ENCODE measurements at places on chromosomes 7 and 10.

GRCh38 chr10:75612904-75613684 is 181.7 kb downstream of the LRMDA start:
- no peak for DNase-seq

DNA sequence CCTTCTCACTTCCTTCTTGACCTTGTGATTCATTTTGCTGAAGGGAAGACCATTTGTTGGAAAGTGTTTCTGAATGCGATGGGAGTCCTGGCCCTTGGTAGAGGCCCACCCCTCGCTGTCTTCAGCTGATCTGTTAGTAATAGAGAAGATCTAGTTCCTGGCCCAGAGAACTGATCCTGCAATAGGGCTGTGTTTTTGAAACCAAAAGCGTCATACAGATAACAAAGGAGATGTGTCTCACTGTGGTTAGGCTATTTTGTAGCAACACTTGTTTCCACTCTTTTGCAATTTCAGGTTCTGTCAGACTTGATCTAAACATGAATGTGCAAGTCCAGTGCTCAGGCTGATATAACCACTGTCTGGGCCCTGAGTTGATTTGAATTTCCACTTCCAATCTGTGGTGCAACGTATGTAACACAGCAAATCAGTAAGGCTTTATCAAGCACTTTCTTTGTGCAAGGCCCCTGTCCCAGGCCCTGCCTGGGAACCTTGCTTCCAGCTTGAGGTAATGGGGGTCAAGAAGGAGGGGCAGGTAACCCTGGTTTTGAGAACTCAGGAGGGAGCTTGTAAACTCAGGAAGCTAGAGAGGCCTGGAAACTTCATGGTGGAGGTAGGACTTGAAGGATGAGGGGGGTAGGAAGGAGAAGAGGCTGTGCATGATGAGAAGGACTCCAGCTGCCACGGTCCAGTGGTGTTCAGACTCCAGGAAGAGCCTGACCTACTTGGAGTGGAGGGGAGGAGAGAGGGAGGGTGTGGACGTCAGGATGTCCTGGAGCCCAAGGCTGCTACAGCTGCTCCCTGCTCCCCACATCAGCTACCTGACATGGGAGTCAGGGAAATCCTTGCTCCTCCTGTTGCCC is 42.2 kb upstream of the SRGN start:
- peak; percentile 82 for DNase-seq

- no peak for DNase-seq
These were observed 36.6 kb upstream of the SPOCK2 start for GRCh38 chr10:72124989-72125388.

DNA sequence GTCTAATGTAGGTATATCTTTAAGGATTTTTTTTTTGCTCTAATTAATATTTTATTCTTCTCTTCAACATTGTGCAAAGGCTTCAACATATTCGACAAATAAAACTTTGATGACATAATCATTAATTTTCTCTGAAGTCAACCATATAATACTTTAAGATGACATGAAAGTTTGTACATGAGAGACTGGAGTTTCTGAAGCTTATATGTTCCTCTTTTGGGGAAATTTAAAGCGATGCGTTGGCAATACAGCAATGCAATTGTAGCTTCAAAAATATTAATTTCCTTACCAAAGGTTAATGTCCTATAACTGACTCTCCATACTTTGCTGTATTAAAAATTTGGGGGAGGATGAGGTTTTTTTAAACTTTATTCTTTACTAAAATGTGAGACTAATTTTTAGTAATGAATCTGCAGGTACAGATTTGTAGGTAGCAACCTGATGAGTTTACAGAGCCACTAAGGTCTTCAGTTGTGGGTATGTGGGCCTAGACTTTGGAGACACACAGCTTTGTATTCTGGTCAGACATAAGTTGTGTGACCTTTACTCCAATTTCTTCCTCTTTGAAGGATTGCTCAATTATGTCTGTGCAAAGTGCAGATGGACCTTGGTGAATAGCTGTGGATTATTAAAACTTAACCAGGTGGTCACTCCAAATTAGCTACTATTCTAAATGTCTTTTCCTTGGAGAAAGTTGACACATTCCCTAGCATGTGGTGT is 18.0 kb upstream of the LIPA start:
- no peak for DNase-seq

- DNase-seq, result peak; percentile 43
These were observed 34.9 kb downstream of the PRF1 start for GRCh38 chr10:70567603-70568002.

- DNase-seq, result no peak
These were observed 52.9 kb downstream of the AUTS2 start for GRCh38 chr7:69651101-69651590.

DNA sequence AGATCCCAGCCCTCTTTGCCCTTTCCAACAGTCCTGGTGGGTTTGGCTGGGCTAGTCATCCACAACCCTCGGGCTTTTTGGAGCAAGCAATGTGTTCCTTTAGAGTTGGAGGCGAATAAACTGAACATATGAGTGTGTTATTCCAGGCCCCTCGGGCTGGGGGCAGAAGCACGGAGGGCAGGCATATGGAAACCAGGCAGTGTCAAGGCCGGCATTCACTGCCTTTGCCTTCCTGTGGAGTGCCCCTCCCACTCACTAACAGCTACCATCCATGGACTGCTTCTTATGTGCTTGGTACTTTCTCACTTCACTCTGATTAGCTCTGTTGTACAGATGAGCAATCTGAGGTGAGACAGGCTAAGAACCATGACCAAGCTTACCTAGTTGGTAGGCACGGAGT is 53.9 kb upstream of the EFCAB10 start:
- DNase-seq, result no peak

GRCh38 chr7:26784118-26784517 is 80.3 kb downstream of the SKAP2 start:
- DNase-seq, result no peak

- DNase-seq, result no peak
These were observed 38.9 kb downstream of the ANKMY2 start for GRCh38 chr7:16606704-16607103.

DNA sequence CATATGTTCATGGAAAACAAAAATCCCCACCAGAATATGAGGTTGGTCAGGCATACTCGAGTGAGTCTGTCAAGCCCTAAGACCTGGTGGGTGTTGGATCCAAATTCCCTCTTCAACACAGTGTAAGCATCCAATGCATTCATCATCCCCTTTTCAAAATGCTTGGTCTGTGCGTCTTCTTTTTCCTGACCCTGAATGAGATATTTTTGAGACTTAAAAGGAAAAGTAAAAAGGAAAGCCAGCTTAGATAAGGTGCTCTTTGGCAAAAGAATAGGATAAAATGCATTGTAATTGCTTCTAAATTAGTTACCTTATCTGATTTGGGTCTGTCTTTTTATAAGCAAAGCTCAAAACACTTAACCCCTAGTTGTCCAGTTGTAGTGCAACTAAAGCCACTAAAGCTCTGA is 331.5 kb downstream of the PTEN start:
- DNase-seq, result no peak

DNA sequence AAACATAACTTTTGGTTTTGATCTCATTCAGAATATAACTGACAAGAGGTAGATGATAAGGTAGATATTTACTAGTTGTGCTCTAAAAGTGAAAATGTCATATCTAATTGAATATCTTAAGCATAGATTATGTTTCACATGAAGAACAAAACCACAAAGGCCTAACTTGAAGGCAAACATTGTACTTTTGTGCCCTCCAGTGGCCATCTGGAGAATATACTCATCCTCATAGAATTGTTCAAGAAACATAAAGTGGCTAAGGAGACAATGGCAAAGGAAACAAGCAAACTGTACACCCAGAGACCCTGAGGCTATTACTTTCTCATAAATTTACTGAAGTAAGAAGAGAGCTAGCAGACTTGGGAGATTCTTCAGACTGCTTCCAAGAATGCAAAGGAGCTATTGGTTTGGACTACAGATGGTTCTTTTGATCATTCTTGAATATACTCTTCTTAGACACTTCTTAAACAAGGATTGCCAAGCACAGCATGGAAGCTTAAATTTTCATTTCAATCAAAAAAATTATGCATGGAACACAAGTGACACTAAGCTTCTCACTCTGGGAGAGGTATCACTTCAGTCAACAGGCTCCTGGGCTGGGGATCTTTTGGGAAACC is 98.2 kb upstream of the DKK1 start:
- DNase-seq, result no peak

- DNase-seq, result no peak
These were observed 23.8 kb upstream of the LARP4B start for GRCh38 chr10:955127-955819.

GRCh38 chr10:94571528-94571927 is 25.9 kb downstream of the HELLS start:
- DNase-seq, result no peak

GRCh38 chr7:50317221-50317678 is 12.7 kb downstream of the IKZF1 start:
- no peak for DNase-seq

- DNase-seq, result no peak
These were observed 270.0 kb downstream of the USP6NL start for GRCh38 chr10:11341283-11341960.

GRCh38 chr7:2441430-2442058 is 34.7 kb downstream of the GRIFIN start:
- no peak for DNase-seq

- DNase-seq, result no peak
These were observed 106.2 kb upstream of the DLX6 start for GRCh38 chr7:96899108-96899507.

DNA sequence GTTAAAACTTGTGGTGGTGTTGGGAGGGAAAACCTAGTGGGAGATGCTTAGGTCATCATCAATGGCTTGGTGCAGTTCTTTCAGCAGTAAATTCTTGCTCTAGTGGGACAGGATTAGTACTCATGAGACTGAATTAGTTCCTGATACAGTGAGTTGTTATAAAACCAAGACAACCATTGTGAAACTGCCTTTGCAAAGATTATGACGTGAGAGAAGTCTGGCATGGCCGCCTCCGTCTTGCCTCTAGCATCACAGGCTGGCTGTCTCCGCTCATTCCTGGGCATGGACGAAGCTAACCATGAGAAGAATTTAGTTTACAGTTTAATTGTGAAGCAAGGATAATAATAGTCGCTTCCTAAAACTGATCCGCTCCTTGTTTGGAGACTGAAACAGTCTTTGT is 186.4 kb downstream of the KIF20B start:
- no peak for DNase-seq

- DNase-seq, result no peak
These were observed 136.5 kb downstream of the PKD1L1 start for GRCh38 chr7:47811632-47812380.

DNA sequence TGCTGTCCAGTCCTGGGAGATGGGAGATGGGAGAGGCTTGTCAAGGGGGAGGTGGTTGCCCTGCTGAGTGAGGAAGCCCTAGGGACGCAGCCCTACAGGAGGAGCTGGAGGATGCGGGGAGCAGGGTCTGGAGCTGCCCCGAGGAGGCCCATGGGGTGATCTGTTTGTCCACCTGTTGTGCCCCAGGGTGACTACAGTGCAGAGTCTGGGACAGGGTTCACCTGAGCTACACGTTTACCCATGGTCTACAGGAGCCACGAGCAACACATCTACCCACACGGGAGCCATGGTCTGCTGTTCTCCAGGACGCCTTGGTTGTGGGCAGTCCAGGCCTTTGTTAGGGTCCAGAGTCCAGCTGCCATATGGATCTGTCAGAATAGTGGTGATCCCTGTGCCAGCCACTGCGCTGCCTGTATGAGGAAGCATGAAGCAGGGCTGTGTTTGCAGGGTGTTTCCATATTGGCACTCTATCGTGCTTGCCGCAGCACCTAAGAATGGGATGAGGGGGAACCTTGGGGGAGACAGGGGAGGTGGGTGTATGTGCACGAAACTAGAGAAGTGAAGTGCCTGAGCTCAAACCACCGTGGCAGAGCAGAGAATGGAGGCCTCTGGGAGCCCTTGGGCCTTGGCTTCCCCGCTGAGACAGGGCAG is 23.7 kb downstream of the ZNF775 start:
- DNase-seq, result no peak

DNA sequence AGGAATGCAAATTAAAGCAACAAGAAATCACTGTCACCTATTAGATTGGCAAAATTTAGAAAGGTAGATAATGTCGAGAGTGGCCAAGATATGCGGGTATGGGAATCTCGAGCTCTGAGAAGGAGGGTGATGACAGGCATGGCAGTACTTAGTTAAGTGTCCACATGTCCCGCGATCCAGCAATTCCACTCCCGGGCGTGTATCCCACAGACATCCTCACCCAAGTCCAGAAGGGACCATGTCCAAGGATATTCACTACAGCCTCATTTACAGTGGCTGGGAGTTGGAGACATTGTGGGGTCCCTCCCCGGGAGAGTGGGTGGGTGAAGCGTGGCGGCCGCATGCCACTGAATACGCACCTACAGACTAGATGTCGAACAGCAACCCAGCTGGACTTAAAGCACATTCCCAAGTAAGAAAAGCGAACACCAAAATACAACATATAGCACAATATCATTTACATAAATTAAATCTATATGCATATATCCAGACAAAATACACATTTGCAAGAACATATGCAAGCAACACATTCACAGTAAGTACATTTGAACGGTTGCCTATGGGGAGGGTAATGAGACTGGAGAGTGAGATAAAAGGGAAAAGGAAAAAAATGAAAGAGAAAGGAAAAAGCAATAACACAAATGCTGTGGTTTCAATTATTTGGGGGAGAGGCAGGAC is 9.9 kb downstream of the KCNH2 start:
- DNase-seq, result no peak

DNA sequence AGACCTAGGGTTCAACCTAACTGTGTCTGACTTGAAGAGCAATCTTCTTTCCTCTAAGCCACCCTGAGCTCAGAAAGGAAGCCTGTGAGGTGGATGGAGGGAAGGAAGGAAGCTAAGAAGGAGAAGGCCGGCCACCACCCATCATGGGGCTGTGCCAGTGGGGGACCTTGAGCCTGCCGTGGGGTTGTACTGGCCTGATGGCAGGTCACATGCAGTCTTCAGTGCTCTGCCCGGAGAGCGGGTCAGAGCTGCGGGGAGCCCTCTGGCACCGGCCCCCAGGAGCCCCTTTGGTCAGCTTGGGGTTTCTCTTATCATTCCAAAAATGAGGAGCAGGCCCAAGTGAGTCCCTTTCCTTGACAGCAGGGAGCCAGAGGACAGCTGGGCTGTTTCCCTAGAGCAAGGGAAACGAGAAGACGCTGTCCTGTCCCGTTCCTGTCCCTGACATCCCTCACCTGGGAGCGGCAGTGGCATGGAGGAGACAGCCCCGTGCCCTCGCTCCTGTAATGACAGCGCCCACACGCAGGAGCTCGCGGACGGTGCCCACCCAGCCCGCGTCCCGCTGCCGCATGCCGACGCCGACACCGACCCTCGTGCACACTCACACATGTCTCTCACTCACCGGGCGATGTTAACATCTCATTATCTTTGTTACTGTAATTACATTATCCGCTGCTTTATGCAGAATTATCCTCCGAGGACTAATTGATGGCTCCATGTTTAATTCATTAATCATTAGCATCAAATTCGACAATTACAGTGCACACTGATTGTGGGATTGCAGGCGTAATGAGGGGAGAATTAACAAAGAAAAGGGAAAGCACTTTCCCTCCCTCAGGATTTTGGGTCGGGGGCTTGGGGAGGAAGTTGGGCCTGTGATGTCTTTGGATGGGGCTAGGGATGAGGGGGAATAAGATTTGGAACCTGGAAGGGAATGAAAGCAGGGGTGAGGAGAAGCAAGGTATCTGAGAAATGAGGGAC is 31.3 kb downstream of the GBX1 start:
- DNase-seq, result no peak

- DNase-seq, result no peak
These were observed 95.7 kb downstream of the COL13A1 start for GRCh38 chr10:69897432-69897831.
